NCI-H1048 (cell line): ENCODE measurements at places on chromosomes 12 and 14.

DNA sequence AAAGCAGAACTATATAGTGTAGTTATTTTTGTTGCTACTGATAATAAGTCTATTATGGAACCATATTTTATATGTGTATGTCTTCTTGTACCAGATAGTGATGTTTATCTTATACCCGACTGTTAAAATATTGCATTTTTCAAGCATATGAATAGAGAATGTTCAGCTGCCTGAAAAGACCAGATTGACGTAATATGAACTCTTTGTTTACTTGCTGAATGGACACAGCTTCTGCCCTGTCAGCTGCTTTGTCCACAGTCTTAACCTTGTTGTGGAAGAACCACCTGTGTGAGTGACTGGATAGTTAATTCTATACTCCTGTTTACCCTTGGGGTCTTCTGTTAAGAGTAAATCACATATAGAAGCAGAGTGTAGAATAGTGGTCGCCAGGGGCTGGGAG lies 109.3 kb downstream of the LGR5 start:
- no peak for DNase-seq

GRCh38 chr14:55851301-55851700 lies 266.9 kb upstream of the PELI2 start:
- no peak for DNase-seq

- DNase-seq, result no peak
Observed at GRCh38 chr12:80262346-80262745, 163.0 kb downstream of the OTOGL start.

- DNase-seq, result no peak
Observed at GRCh38 chr14:100861188-100861936, 35.4 kb downstream of the MEG3 start.

GRCh38 chr14:31243860-31244259 lies 36.3 kb upstream of the HECTD1 start:
- DNase-seq, result no peak

- DNase-seq, result no peak
Observed at GRCh38 chr12:78793982-78794381, 70.6 kb upstream of the SYT1 start.

DNA sequence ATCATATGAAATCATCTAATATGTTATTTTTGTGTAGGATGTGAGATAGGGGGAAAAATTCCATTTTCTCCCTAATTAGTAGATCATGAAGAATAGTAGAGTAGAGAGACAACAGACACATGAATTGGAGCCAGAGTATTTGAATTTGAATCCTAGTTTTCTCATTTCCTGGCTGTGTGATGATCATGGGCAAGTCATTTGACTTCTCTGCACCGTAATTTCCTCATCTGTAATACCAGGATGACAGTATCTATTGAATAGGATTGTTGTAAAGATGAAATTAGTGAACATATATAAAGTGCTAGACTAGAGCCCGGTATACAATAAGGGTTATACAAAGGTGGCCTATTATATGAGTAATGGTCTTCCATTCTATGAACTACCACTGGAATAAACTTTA lies 32.2 kb upstream of the PLXNC1 start:
- no peak for DNase-seq

DNA sequence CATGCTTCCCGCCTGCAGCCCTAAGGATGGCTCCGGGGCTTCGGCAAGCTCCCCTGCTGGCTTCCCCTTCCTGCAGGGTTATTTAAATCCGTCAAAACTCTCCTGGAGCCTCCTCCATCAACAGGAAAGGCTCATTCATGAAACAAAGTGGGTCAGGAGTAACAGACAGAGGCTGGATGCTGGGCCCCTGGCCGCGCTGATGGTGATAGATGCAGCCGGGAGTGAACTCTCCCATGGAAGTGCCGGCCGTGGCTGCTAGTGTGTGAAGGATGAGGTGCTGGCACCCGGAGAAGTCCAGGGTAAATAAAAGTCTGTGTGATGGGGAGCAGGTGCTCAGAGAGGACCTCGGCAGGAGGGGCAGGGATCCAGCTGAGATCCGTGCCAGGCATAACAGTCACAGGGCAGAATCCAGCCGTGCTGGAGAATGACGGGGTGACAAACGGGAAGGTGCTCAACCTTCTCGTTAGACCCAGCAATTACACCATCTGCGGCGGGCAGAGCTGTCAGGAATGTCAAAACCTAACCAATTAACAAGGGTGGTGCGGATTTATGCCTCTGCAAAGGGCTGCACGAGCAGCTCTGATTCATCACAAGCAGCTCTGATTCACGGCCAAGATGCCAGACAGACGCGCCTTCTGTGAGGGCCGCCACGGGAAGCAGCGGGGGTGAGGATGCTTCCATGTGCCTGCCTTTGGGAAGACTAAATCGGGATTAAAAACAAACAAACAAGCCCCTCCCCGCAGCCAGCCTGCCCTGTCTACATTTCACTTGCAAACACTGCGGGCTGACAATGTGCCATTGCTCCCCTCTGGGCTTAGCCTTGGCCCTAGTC lies 55.6 kb downstream of the SYNE3 start:
- DNase-seq, result no peak

DNA sequence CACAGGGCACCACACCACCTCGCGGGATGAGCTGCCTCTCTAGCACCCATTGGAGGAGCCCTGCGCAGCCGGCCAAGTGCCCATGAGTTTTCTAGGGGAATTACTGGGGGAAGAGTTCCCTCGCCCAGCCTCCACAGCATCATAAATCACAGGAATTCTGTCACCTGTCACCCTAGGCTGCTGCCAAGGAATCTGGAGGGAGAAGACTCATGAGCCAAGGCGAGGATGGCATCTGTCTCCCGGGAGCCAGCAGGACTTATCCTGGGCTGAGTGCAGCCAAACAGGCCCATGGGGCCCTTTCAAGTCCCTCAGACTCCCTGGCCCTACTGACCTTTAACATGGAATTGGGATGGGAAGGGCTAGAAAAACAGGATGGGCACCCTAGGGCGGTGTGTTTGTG lies 7.8 kb upstream of the OTUB2 start:
- DNase-seq, result no peak

DNA sequence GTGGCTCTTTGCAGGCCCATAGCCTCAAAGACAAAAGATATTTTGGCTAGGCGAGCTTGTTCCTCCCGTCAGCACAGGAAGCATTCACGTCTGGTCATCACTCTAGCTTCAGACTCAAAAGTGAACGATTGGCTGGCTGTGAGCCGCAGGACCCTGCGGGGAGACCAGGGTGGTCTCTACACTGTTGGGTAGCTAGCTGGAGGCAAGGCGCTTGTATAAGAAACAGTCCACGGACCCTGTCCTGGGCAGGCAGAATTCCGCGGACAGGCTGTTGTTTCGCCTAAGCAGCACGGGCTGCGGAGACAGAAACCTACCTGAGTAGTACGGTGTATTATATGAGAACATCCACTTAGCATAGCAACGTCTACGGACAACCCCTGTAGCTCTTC lies 29.6 kb downstream of the WBP11 start:
- no peak for DNase-seq

DNA sequence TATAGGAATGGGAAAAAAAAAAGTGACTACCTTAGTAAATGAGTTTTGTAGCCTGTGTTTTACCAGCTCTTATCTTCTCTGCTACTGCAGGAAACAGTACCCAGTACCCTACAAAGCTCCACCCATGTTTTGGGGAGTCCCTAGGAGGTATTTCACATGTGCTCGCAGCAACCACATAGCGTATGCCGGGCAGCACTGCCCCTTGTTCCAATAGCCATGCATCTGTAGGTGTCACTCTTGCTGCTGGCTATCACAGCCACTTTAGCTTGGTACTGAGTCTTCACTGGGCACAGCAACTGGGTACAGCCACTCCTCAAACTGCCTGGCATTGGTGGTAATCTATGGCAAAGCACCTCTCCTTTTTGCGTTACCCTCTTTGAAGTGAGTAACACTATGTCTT lies 2.0 kb upstream of the MDM1 start:
- DNase-seq, result no peak

- DNase-seq, result no peak
Observed at GRCh38 chr14:106419376-106419965, 893.1 kb downstream of the TMEM121 start.
